ENCODE measurements at places on chromosomes 1 and 21. TPM values are rescaled to one million over a fixed set of nuclear protein-coding genes. Genes with fewer than 3 reads are reported as not detected.

LRRC53 gene
- total RNA-seq: not detected

SV2A gene
- 6.2 TPM for total RNA-seq

TMEM240 gene
- 6.3 TPM for total RNA-seq

TRIM46 gene
- total RNA-seq: 2.3 TPM

HJV gene
- 80.0 TPM for total RNA-seq

ANKRD34A gene
- 0.41 TPM for total RNA-seq

KPRP gene
- total RNA-seq: not detected
